ENCODE measurements at places on chromosomes 4 and X. TPM values are rescaled to one million over a fixed set of nuclear protein-coding genes. Genes with fewer than 3 reads are reported as not detected.

The NAP1L3 gene
- 0.20 TPM for total RNA-seq

The SGMS2 gene
- not detected for total RNA-seq

The FAM184B gene
- total RNA-seq, result 0.05 TPM

The DCTD gene
- 75.7 TPM for total RNA-seq

The TACR3 gene
- not detected for total RNA-seq

The DCAF4L1 gene
- total RNA-seq, result 0.22 TPM

The GLA gene
- 32.2 TPM for total RNA-seq

The PHEX gene
- 0.49 TPM for total RNA-seq

The EGF gene
- total RNA-seq, result not detected

The SMR3B gene
- not detected for total RNA-seq

GRCh38 chr4:101135371-101136010 lies 211.8 kb downstream of the PPP3CA start:
- H3K36me3 ChIP-seq, result peaks cover 6% of the 10 kb centered on the region
- no peaks in the 10 kb centered on the region for H3K27me3 ChIP-seq
- peaks cover 76% of the 10 kb centered on the region for H3K4me1 ChIP-seq
- H3K4me3 ChIP-seq, result peak overlapping the region; percentile 70

DNA sequence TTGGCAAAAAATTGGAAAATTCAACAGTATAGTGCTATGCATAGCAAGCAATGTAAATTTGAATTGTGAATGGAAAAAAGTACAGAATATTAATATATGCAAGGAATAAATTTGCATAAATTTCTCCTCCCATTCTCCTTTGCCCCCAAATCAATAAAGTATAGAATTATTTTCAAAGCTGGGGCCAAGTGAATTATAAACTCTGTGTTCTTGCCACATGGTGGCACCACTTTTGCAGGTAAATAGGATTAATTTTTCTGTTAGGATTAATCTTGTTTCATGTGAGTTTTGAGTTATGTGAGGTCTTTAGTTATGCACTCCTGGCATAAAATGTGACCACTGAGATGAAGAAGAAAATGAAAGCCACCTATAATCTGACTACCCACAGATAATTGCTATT lies 19.9 kb downstream of the COPS4 start:
- DNase-seq, result no peak
- peaks cover 56% of the 10 kb centered on the region for H3K36me3 ChIP-seq
- no peak overlapping the region for H3K4me3 ChIP-seq
- H3K4me1 ChIP-seq, result peaks cover 2% of the 10 kb centered on the region

- H3K27me3 ChIP-seq, result no peaks in the 10 kb centered on the region
- DNase-seq, result no peak
- H3K27ac ChIP-seq, result no peak overlapping the region
- H3K4me1 ChIP-seq, result no peaks in the 10 kb centered on the region
Measured at GRCh38 chr4:23717528-23718248, 172.2 kb downstream of the PPARGC1A start.

- no peaks in the 10 kb centered on the region for H3K27me3 ChIP-seq
- H3K4me1 ChIP-seq, result no peaks in the 10 kb centered on the region
- DNase-seq, result no peak
Measured at GRCh38 chr4:127188847-127189246, 443.9 kb upstream of the INTU start.

GRCh38 chr4:82523179-82523578 lies 38.6 kb downstream of the TMEM150C start:
- H3K4me1 ChIP-seq, result no peaks in the 10 kb centered on the region
- peaks cover 10% of the 10 kb centered on the region for H3K27me3 ChIP-seq
- no peak overlapping the region for H3K27ac ChIP-seq

GRCh38 chrX:103517246-103517645 lies 2.0 kb downstream of the RAB40A start:
- no peak for DNase-seq
- no peak overlapping the region for H3K4me3 ChIP-seq
- no peak overlapping the region for H3K27ac ChIP-seq
- no peaks in the 10 kb centered on the region for H3K27me3 ChIP-seq
- H3K36me3 ChIP-seq, result no peaks in the 10 kb centered on the region

DNA sequence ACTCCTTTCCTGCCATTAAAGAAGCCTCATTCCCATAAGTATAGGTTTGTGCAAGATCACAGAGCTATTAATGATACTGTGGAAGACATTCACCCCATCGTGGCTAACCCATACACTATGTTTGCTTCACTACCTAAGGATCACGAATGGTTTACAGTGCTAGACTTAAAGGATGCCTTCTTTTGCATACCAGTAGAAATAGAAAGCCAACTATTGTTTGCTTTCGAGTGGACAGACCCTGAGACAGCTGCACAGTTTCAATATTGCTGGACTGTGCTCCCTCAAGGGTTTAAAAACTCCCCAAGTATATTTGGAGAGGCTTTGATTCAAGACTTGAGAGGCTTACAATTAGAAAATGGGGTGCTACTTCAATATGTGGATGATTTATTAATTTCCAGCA lies 16.0 kb upstream of the PAPSS1 start:
- H3K36me3 ChIP-seq, result no peaks in the 10 kb centered on the region
- no peaks in the 10 kb centered on the region for H3K4me1 ChIP-seq
- H3K4me3 ChIP-seq, result no peak overlapping the region
- H3K27ac ChIP-seq, result no peak overlapping the region
- no peak for DNase-seq

GRCh38 chr4:185849664-185850550 lies 37.9 kb upstream of the SORBS2 start:
- no peak for DNase-seq
- H3K4me1 ChIP-seq, result no peaks in the 10 kb centered on the region
- no peaks in the 10 kb centered on the region for H3K36me3 ChIP-seq
- H3K4me3 ChIP-seq, result no peak overlapping the region
- H3K27ac ChIP-seq, result no peak overlapping the region

GRCh38 chr4:20621476-20621875 lies 78.8 kb upstream of the PACRGL start:
- H3K4me1 ChIP-seq, result no peaks in the 10 kb centered on the region
- H3K4me3 ChIP-seq, result no peak overlapping the region
- DNase-seq, result no peak
- H3K36me3 ChIP-seq, result no peaks in the 10 kb centered on the region
- no peak overlapping the region for H3K27ac ChIP-seq
- no peaks in the 10 kb centered on the region for H3K27me3 ChIP-seq

DNA sequence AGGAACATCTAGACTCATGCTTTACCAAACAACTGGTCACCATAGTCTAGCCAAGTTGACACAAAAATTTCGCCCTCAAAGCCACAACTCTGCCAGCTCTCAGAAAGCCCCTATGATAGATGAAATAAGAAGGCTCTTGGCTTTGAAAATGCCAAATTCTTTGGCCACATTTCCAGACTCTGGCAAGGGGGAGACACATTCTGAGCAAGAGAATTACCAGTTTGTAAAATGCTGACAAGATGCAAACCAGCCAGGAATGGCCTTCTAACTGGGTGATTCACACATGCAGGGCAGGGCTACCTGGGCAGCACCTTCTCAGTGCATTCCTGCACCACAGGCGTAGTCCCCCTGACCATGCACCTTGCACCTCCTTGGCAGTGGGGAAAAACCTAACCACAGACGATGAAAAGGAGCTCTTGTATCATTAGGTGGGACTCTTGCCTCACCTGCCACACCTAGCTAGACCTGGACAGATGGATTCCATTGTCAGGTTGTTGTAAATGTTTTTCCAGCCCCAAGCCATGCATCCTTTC lies 77.4 kb upstream of the CPEB2 start:
- H3K36me3 ChIP-seq, result no peaks in the 10 kb centered on the region
- H3K4me3 ChIP-seq, result no peak overlapping the region
- H3K4me1 ChIP-seq, result no peaks in the 10 kb centered on the region
- H3K27me3 ChIP-seq, result no peaks in the 10 kb centered on the region
- DNase-seq, result no peak

GRCh38 chr4:74649193-74649592 lies 145.1 kb downstream of the BTC start:
- no peaks in the 10 kb centered on the region for H3K36me3 ChIP-seq
- H3K27ac ChIP-seq, result no peak overlapping the region
- no peaks in the 10 kb centered on the region for H3K4me1 ChIP-seq
- H3K4me3 ChIP-seq, result no peak overlapping the region
- no peaks in the 10 kb centered on the region for H3K27me3 ChIP-seq

DNA sequence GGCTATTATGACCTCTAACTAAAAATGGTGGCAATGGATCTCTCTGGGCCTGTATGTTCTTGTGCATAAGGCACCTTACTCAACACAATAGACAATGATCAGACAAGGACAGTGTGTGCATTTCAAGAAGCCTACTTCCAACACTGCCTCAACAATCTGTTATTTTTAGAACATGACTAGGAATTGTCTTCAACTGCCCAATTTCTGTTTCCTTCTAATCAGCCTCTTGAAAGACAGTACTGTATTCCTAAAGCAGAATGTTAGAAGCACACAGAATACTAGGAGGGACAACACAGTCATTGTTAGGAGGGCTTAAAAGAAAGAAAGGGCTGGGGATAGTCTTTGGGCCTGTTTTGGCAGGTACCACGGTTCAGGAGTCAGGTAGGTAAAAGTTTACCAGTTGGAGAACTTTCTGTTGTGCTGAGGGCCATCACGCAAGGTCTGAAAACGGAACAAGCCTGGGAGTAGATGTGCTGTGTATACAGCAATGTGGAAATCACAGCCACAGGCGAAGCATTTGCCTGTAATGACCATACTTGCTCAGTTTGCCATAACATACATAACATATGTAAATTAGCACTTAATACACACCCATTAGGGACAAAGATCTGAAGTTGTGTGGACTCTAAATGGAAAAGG lies 100.8 kb upstream of the ATXN3L start:
- DNase-seq, result no peak
- peak overlapping the region; percentile 92 for H3K27ac ChIP-seq
- peak overlapping the region; percentile 75 for H3K4me3 ChIP-seq
- H3K27me3 ChIP-seq, result no peaks in the 10 kb centered on the region
- H3K36me3 ChIP-seq, result no peaks in the 10 kb centered on the region

DNA sequence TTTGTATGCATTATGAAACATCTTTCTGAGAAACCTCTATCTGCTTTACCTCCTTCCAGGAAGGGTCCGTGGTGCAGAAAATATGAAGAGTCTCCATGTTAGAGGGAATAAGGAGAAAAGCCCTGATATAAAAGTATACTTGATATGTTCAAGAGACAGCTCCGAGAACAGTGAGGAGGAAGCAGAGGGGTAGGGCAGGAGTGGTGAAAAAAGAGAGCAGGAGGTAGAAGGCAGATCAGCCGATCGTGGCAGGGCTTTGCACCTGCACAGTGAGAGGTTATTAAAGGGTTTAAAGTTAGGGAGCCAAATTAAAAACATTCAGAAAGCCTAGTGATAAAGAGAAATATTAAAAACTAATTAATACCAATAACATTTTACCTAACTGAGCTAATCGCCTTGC lies 419.7 kb downstream of the FAT4 start:
- DNase-seq, result no peak
- no peaks in the 10 kb centered on the region for H3K36me3 ChIP-seq
- H3K4me1 ChIP-seq, result no peaks in the 10 kb centered on the region

GRCh38 chr4:14636563-14636962 lies 365.7 kb upstream of the CPEB2 start:
- no peak overlapping the region for H3K4me3 ChIP-seq
- no peak overlapping the region for H3K27ac ChIP-seq
- no peaks in the 10 kb centered on the region for H3K27me3 ChIP-seq
- no peaks in the 10 kb centered on the region for H3K36me3 ChIP-seq
- H3K4me1 ChIP-seq, result no peaks in the 10 kb centered on the region

GRCh38 chr4:76923619-76924357 lies 25.8 kb upstream of the SEPTIN11 start:
- DNase-seq, result no peak
- H3K27ac ChIP-seq, result no peak overlapping the region
- H3K27me3 ChIP-seq, result no peaks in the 10 kb centered on the region
- H3K4me1 ChIP-seq, result no peaks in the 10 kb centered on the region
- no peak overlapping the region for H3K4me3 ChIP-seq
- no peaks in the 10 kb centered on the region for H3K36me3 ChIP-seq

DNA sequence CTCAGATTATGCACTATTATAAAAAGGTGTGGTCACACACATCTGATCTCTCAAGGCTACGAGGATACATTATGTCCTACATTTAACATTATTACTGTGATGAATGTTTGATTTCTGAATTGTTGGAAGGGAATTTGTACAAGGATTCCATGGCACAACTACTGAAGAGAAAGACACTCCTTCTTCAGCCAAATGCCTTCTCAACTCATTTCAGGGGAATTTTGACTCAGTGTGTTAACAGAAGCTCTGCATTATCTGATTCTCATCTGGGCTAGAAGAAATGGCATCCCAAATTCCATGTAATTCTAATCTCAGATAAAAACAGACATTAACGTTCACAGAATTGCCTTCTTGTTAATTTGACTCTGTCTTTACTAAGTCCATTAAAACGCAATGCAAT lies 477.7 kb downstream of the PDGFC start:
- no peaks in the 10 kb centered on the region for H3K36me3 ChIP-seq
- H3K27me3 ChIP-seq, result no peaks in the 10 kb centered on the region
- no peak overlapping the region for H3K27ac ChIP-seq
- no peak overlapping the region for H3K4me3 ChIP-seq
- DNase-seq, result no peak

GRCh38 chrX:40733706-40734105 lies 1.6 kb downstream of the MED14 start:
- peak overlapping the region; percentile 13 for H3K27ac ChIP-seq
- H3K27me3 ChIP-seq, result no peaks in the 10 kb centered on the region
- DNase-seq, result no peak
- H3K4me3 ChIP-seq, result peak overlapping the region; percentile 85
- H3K4me1 ChIP-seq, result peaks cover 58% of the 10 kb centered on the region

DNA sequence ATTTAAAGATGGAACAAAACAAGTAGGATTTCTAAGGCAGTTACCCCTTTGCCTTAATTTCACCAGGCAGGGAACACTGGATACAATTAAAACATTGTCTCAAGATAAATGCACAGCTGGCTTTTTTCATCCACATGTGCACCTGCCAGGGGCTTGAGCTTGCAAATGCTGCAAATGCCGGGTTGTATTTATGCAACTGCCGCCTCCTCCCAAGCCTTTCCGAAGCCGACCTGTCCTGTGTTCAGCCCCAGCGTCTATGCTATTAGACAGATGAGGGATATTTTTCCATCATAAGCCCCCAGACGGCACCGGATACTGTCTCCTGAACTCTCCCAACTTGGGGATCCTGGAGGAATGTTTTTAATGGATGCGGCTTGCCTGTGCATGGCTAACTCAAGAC lies 251.6 kb downstream of the CRLF2 start:
- H3K4me3 ChIP-seq, result no peak overlapping the region
- no peaks in the 10 kb centered on the region for H3K36me3 ChIP-seq
- no peak overlapping the region for H3K27ac ChIP-seq

- DNase-seq, result no peak
- H3K27me3 ChIP-seq, result no peaks in the 10 kb centered on the region
- peak overlapping the region; percentile 88 for H3K27ac ChIP-seq
- H3K36me3 ChIP-seq, result no peaks in the 10 kb centered on the region
Measured at GRCh38 chrX:15988661-15989603, 134.3 kb upstream of the AP1S2 start.

- H3K4me3 ChIP-seq, result no peak overlapping the region
- H3K4me1 ChIP-seq, result peaks cover 17% of the 10 kb centered on the region
- no peak overlapping the region for H3K27ac ChIP-seq
- peaks cover 53% of the 10 kb centered on the region for H3K36me3 ChIP-seq
Measured at GRCh38 chrX:24208496-24209240, 59.1 kb downstream of the ZFX start.

GRCh38 chr4:143407474-143407873 lies 70.8 kb downstream of the GAB1 start:
- no peak overlapping the region for H3K4me3 ChIP-seq
- H3K27ac ChIP-seq, result peak overlapping the region; percentile 11

Measured in activated B cell treated with CpG ODN at 0.5 μM for 24 hours (primary cell).